ENCODE measurements at places on chromosomes 3 and 15.
A peak's percentile ranks its signal among the peaks of the same experiment; 100 is the strongest.

DNA sequence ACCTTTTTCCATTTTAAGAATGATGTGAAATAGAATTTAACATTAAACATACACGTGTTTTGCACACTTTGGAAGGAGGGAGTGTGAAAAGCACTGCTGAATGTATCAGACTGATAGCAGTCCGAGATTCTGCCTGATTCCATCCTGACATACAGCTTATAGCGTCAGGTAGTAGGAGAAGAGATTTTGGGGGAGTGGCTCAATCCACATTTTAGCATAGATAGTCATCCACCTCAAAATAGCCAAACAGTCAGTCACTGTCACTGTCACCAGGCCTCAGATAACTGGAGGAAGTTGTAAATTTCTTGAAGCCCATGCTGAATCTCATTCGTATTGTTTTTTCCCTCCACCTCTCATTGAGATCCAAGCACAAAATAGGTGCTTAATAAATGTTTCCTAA lies 35.4 kb upstream of the ARHGEF26 start:
- no peak overlapping the region for H3K27ac ChIP-seq
- no peak overlapping the region for H3K4me3 ChIP-seq
- no peaks in the 10 kb centered on the region for H3K4me1 ChIP-seq
- H3K36me3 ChIP-seq: no peaks in the 10 kb centered on the region
- no peak for DNase-seq
- peaks cover 6% of the 10 kb centered on the region for H3K27me3 ChIP-seq

DNA sequence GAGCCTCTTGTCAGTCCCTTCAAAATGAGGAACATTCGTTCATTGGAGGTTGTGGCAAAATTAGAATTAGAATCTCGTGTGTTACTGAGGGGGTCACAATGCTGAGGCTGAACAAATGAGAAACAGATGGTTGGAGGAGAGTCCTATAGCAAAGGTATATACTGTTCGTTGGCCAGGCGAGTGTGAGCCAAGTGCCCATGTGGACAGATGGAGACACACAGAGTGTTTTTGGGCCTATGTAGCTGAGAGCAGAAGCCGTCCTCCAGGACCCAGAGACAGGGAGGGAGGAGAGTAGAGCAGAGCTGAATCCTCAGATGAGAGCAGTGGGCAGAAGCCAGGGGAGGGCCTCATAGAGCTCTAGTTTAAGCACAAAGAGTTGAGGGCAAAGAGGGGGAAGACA lies 98.9 kb downstream of the NR1D2 start:
- H3K27me3 ChIP-seq: no peaks in the 10 kb centered on the region
- no peak for DNase-seq
- H3K4me1 ChIP-seq: no peaks in the 10 kb centered on the region
- H3K27ac ChIP-seq: no peak overlapping the region
- no peaks in the 10 kb centered on the region for H3K36me3 ChIP-seq

GRCh38 chr15:99169769-99170311 lies 65.0 kb downstream of the SYNM start:
- DNase-seq: no peak
- no peaks in the 10 kb centered on the region for H3K4me1 ChIP-seq
- no peak overlapping the region for H3K4me3 ChIP-seq
- H3K36me3 ChIP-seq: no peaks in the 10 kb centered on the region
- no peak overlapping the region for H3K27ac ChIP-seq

- no peak overlapping the region for H3K27ac ChIP-seq
- peak; percentile 37 for DNase-seq
- H3K4me1 ChIP-seq: peaks cover 25% of the 10 kb centered on the region
- H3K4me3 ChIP-seq: peak overlapping the region; percentile 4
- H3K27me3 ChIP-seq: peaks cover 3% of the 10 kb centered on the region
Measured at GRCh38 chr3:184786280-184786941, 25.6 kb upstream of the VPS8 start.

GRCh38 chr3:62405135-62405534 lies 31.8 kb upstream of the FEZF2 start:
- no peak overlapping the region for H3K4me3 ChIP-seq
- peaks cover 5% of the 10 kb centered on the region for H3K27me3 ChIP-seq
- no peaks in the 10 kb centered on the region for H3K36me3 ChIP-seq
- no peak overlapping the region for H3K27ac ChIP-seq

DNA sequence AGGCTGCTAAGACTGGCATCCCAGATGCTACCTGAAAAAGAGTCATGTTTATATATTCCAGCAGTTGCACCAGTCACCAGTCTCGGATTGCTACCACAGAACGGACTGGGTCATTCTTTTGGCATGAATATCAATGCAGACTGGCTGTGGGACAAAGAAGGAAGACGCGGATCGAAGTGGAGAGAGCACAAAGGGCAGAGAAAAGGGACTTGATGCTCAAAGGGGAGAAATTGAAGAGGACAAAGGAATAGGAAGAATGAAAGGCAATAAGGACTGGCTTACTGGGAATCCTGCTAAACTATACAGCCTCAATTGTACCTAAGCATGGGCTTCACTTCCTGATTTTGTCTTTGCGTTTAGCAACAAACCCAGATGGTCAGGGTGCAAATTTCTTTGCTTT lies 15.3 kb upstream of the DIS3L start:
- H3K4me1 ChIP-seq: no peaks in the 10 kb centered on the region
- DNase-seq: no peak
- no peaks in the 10 kb centered on the region for H3K36me3 ChIP-seq
- peaks cover 15% of the 10 kb centered on the region for H3K27me3 ChIP-seq
- H3K27ac ChIP-seq: no peak overlapping the region
- no peak overlapping the region for H3K4me3 ChIP-seq

- peaks cover 88% of the 10 kb centered on the region for H3K4me1 ChIP-seq
- DNase-seq: peak; percentile 23
- peak overlapping the region; percentile 29 for H3K4me3 ChIP-seq
- H3K36me3 ChIP-seq: peaks cover 21% of the 10 kb centered on the region
- H3K27ac ChIP-seq: peak overlapping the region; percentile 88
- H3K27me3 ChIP-seq: peaks cover 11% of the 10 kb centered on the region
Measured at GRCh38 chr3:112671930-112672715, 31.2 kb upstream of the CCDC80 start.

GRCh38 chr3:123021388-123021787 lies 6.2 kb downstream of the SEMA5B start:
- H3K36me3 ChIP-seq: no peaks in the 10 kb centered on the region
- no peak for DNase-seq
- H3K27ac ChIP-seq: no peak overlapping the region
- peaks cover 70% of the 10 kb centered on the region for H3K27me3 ChIP-seq
- peaks cover 5% of the 10 kb centered on the region for H3K4me1 ChIP-seq

DNA sequence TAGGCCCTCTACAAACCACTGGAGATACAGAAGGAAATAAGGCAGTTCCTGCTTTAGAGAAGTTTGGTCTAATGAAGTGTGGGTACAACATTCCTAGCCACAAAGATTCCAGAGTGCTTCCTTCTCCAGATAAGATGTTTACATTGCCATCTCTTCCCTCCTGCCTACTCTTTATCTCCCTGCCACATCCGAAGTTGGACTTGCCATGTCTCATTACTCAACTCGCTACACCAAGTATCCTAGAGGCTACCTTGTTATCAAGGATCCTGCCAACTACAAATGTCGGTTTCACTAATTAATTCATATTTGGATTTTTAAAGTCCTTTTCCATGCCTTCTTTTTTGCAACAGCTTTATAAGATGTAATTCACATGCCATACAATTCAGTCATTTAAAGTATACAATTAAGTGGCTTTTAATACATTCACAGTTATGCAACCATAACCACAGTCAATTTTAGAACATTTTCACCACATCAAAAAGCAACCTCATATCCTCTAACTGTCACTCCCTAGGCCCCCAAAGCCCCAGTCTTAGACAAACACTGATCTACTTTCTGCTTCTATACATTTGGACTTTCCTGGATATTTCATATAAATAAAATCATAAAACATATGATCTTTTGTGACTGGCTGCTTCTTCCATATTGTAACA lies 53.7 kb upstream of the CSTA start:
- DNase-seq: peak; percentile 46
- H3K4me3 ChIP-seq: peak overlapping the region; percentile 5
- peaks cover 5% of the 10 kb centered on the region for H3K27me3 ChIP-seq
- H3K36me3 ChIP-seq: no peaks in the 10 kb centered on the region

- H3K27me3 ChIP-seq: peaks cover 13% of the 10 kb centered on the region
- H3K36me3 ChIP-seq: no peaks in the 10 kb centered on the region
- no peak overlapping the region for H3K27ac ChIP-seq
- no peak overlapping the region for H3K4me3 ChIP-seq
- DNase-seq: peak; percentile 79
Measured at GRCh38 chr15:65318870-65319356, 14.4 kb downstream of the RNU5B-1 start.

GRCh38 chr15:75193272-75193671 lies 8.4 kb upstream of the C15orf39 start:
- H3K4me3 ChIP-seq: no peak overlapping the region
- no peaks in the 10 kb centered on the region for H3K36me3 ChIP-seq
- no peak for DNase-seq
- peaks cover 10% of the 10 kb centered on the region for H3K4me1 ChIP-seq

- DNase-seq: no peak
- H3K36me3 ChIP-seq: peaks cover 40% of the 10 kb centered on the region
- H3K4me3 ChIP-seq: no peak overlapping the region
- H3K4me1 ChIP-seq: peaks cover 18% of the 10 kb centered on the region
Measured at GRCh38 chr3:149151843-149152242, 22.4 kb downstream of the HPS3 start.

- no peak overlapping the region for H3K27ac ChIP-seq
- no peak overlapping the region for H3K4me3 ChIP-seq
- peaks cover 2% of the 10 kb centered on the region for H3K36me3 ChIP-seq
- DNase-seq: no peak
Measured at GRCh38 chr3:123122525-123123315, 55.9 kb downstream of the PDIA5 start.

GRCh38 chr3:55166576-55167555 lies 239.0 kb upstream of the LRTM1 start:
- no peaks in the 10 kb centered on the region for H3K4me1 ChIP-seq
- no peak overlapping the region for H3K4me3 ChIP-seq
- no peaks in the 10 kb centered on the region for H3K27me3 ChIP-seq

GRCh38 chr3:197168063-197168462 lies 130.3 kb downstream of the DLG1 start:
- H3K4me1 ChIP-seq: peaks cover 2% of the 10 kb centered on the region
- no peaks in the 10 kb centered on the region for H3K27me3 ChIP-seq
- H3K27ac ChIP-seq: no peak overlapping the region
- no peak for DNase-seq

DNA sequence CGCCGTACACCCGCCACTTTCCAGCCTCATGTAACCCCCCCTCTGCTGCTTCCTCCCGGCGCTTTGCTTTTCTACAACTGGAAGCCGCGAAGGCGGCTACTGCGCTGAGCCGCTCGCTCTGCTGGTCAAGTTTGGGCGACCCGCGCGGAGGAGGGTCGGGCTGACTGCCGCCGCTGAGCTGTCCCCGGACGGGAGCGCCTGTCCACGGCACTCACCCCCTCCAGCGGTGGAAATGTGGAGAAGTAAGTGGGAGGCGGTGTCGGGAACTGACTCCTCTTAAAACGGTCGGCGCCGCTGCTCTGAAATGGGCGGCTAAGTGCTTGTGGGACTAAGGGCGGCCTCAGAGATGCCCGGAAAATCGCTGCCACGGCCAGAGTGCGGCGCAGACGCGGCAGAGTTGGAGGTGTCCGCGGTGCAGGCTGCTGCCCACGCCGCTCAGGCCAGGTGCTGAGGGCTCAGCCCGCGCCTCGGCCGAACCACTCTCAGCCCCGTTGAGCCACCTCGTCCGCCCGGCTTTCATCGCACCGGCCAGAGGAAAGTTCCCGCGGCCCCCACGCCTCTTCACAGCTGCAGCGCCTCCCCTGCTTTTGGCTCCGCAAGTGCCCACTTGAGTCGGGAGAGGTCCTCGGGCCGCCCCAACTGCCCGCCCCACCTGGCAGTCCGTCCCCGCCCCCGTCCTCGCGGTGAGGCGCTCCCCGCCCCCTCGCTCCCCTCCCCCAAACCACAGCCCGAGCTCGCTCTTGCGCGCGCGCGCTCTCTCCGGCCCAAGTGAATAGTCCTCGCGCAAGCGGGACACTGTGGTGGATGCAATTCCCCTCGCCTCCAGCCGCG lies at the start of gene EPHA6:
Gene EPHA6, plus strand, starts transcription at position 775 of the 831 bp plus-strand sequence.
- DNase-seq: no peak
- H3K36me3 ChIP-seq: no peaks in the 10 kb centered on the region
- H3K27me3 ChIP-seq: peaks cover 37% of the 10 kb centered on the region
- no peak within 1 kb of the TSS for H3K27ac ChIP-seq

DNA sequence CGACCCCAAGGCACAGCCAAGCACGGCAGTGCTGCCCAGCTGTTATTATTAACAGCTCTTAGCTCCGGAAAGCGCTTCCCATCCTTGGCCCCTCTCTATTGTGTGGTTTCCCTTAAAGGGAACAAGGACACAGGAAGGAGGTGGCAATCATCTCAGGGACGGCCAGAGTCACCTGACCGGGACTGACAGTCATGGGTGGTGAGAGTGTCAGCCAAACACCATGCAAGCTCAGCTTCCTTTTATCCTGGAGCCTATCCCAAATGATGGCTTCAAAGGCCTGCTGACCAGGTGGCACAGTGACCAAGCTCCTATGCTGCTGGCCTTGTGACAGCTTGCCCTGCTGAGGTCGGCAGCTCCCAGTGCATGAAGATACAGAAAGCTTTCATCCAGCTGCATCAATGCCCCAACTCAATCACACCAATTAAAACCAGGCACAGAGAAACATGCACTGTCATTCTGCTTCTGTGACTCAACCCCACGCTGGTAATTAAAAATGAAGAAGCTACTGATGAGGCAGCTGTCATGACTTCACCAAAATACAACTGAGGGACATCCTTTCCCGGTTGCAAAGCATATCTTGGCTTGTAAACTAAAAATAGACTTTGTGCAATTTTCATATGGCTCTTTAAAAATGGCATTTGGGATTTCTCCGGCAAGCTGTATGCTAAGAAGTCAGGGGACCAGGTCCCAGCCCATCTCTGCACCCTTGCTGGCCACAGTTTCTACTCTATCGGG lies 34.0 kb downstream of the PCSK6 start:
- no peak overlapping the region for H3K27ac ChIP-seq
- H3K4me3 ChIP-seq: no peak overlapping the region
- H3K4me1 ChIP-seq: peaks cover 12% of the 10 kb centered on the region
- H3K36me3 ChIP-seq: no peaks in the 10 kb centered on the region
- no peak for DNase-seq

- peaks cover 82% of the 10 kb centered on the region for H3K36me3 ChIP-seq
- no peak for DNase-seq
- H3K27me3 ChIP-seq: no peaks in the 10 kb centered on the region
Measured at GRCh38 chr15:67188551-67189218, 65.8 kb downstream of the AAGAB start.

GRCh38 chr3:33317963-33318709 lies 40.9 kb downstream of the FBXL2 start:
- H3K27me3 ChIP-seq: peaks cover 12% of the 10 kb centered on the region
- H3K27ac ChIP-seq: no peak overlapping the region
- no peaks in the 10 kb centered on the region for H3K4me1 ChIP-seq
- H3K4me3 ChIP-seq: no peak overlapping the region
- DNase-seq: no peak

GRCh38 chr3:138778643-138779042 lies 56.1 kb downstream of the PIK3CB start:
- no peaks in the 10 kb centered on the region for H3K27me3 ChIP-seq
- peaks cover 64% of the 10 kb centered on the region for H3K4me1 ChIP-seq
- peaks cover 24% of the 10 kb centered on the region for H3K36me3 ChIP-seq
- H3K27ac ChIP-seq: peak overlapping the region; percentile 64
- no peak overlapping the region for H3K4me3 ChIP-seq

- peaks cover 7% of the 10 kb centered on the region for H3K27me3 ChIP-seq
- no peaks in the 10 kb centered on the region for H3K4me1 ChIP-seq
- H3K36me3 ChIP-seq: no peaks in the 10 kb centered on the region
- no peak overlapping the region for H3K4me3 ChIP-seq
- no peak overlapping the region for H3K27ac ChIP-seq
- DNase-seq: no peak
Measured at GRCh38 chr3:124296406-124296805, 304.5 kb upstream of the ROPN1 start.

GRCh38 chr3:197750396-197750831 lies 731 bp downstream of the FYTTD1 start:
- DNase-seq: peak; percentile 68
- H3K4me1 ChIP-seq: peaks cover 33% of the 10 kb centered on the region
- H3K36me3 ChIP-seq: no peaks in the 10 kb centered on the region
- H3K27me3 ChIP-seq: no peaks in the 10 kb centered on the region
- peak overlapping the region; percentile 89 for H3K27ac ChIP-seq
- peak overlapping the region; percentile 92 for H3K4me3 ChIP-seq

Data from activated CD4-positive, alpha-beta T cell treated with anti-CD3 and anti-CD28 coated beads, Interleukin-2, amount 10 ng/mL, durations not matched to agents 7 days and 5 days (primary cell).